Left renal cortex interstitium (tissue), 4 donors: ENCODE measurements at places on chromosomes 1 and 21. TPM values are rescaled to one million over a fixed set of nuclear protein-coding genes. Genes with fewer than 3 reads are reported as not detected.

Gene SUSD4
- polyA plus RNA-seq, result 22.9 TPM

Gene AGRN
- 176 TPM for polyA plus RNA-seq

DNA sequence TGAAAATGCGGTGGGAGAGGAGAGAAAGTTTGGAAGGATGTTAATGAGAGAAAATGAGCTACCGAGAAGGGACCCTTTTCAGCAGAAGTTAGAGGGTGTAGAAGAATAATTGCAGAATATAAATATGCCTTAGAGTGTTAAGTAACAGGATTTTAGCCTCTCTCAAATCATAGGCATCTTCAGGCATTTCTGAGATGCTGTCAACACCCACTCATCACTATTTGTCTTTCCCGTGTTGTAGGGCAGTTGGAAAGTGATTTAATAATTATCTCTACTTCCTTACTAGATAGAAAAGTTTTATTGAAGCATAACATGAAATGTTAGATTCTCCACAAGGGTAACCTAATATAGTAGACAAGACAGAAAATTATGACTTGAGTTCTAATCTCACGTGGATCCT, 96.4 kb upstream of the RGS4 start:
- no peak for DNase-seq

Gene PRRC2C
- 124 TPM for polyA plus RNA-seq

Gene HES4
- polyA plus RNA-seq, result 33.9 TPM

GRCh38 chr1:161013131-161013487, 7.8 kb downstream of the F11R start:
- DNase-seq, result no peak
